ELF-1 (cell line): ENCODE measurements at places on chromosomes 12 and 14.
A peak's percentile ranks its signal among the peaks of the same experiment; 100 is the strongest.

- no peak for DNase-seq
These were observed 180.8 kb downstream of the C12orf50 start for GRCh38 chr12:87848248-87848868.

DNA sequence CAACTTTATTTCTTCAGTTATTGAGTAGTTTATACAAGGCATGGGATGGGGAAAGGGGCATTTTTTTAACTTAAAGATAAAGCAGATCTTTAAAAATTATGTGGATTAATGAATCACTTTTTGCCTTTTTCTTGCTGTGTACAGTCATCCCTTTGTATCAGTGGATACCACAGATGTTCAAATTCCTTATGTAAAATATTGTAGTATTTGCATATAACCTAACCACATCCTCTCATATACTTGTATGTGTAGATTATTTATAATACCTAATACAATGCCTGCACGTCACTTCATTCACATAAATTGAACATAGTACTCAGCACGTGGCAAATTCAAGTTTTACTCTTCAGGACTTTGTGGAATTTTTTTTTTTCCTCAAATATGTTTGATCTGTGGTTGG, 66.5 kb upstream of the MON2 start:
- DNase-seq, result no peak

GRCh38 chr14:56351861-56352260, 227.7 kb upstream of the TMEM260 start:
- DNase-seq, result peak; percentile 14

GRCh38 chr12:68804657-68805591, 3.1 kb upstream of the MDM2 start:
- DNase-seq, result peak; percentile 67

GRCh38 chr14:38419579-38419978, 163.7 kb upstream of the CLEC14A start:
- no peak for DNase-seq

DNA sequence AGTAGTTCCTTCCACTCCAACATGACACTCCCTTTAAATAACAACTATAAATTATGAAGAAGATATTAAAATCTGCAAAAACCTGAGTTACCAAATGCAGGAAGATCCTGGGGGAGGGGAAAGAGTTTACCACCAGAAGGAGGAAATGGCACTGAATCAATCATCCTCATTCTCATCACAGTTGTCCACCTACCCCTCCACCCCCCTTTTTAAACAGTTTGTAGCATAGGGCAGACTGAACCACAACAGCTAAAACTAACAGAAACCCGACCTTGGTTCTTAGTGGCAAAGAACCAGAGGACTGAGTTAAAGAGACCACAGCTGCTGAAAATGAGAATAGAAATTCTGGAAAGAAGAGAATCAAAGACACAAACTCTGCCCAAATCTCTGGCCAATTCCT, 189.5 kb downstream of the MED13L start:
- DNase-seq, result no peak

- DNase-seq, result peak; percentile 5
These were observed 44.8 kb upstream of the TBX5 start for GRCh38 chr12:114450515-114451300.

- no peak for DNase-seq
These were observed 63.1 kb downstream of the C12orf75 start for GRCh38 chr12:105393587-105393986.

- DNase-seq, result no peak
These were observed 15.1 kb downstream of the PPM1H start for GRCh38 chr12:62919838-62920237.
